ENCODE measurements at places on chromosomes 3 and 15. TPM values are rescaled to one million over a fixed set of nuclear protein-coding genes. Genes with fewer than 3 reads are reported as not detected.

Gene IFT122
- total RNA-seq, result 60.6 TPM

Gene CACNA2D3
- 2.3 TPM for total RNA-seq

Gene DNAH12
- 0.33 TPM for total RNA-seq

Gene EXD1
- not detected for total RNA-seq

- DNase-seq, result no peak
These were observed 68.5 kb downstream of the PLCH1 start for GRCh38 chr3:155676252-155676981.

DNA sequence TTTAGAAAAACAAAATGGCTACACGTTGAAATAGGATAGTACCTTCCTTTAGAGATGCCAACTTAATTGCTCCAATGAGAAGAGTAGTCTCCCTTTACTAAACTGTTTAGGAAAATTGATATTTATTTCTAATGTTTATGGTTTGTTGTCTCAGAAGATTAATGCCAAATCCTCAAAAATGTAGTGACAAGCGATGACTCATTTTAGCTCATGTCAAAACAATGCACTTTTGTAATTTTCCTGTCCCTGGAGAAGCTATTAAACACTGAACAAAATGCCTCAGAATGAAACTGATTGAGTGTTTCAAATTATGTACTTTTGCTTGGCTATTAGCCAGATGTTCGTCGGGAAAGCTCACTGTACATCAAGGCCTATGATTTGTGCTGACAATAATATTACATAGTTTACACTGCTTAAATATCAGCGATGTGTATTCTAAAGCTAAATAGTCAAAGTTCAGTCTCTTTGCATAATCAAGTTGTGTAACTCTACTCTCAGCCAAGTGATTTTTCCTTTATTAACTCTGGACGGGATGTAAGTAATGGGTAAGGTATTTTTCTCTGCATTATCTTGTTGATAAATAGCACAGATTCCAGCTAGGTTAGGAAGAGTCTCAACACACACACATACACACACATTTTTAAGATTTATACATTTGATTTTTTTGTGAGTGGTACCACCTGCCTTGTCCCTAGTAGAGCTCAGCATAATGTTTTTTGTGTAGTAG is 83.7 kb downstream of the CMSS1 start:
- DNase-seq, result no peak

Data from breast epithelium (tissue), 4 donors.